T-cell (primary cell): ENCODE measurements at places on chromosomes 2 and 18. TPM values are rescaled to one million over a fixed set of nuclear protein-coding genes. Genes with fewer than 3 reads are reported as not detected.

MDH1B gene
- total RNA-seq, result 0.35 TPM

GRCh38 chr2:153967248-153967973 is 95.7 kb downstream of the GALNT13 start:
- H3K27ac ChIP-seq, result no peak overlapping the region
- no peaks in the 10 kb centered on the region for H3K36me3 ChIP-seq
- H3K27me3 ChIP-seq, result no peaks in the 10 kb centered on the region
- no peaks in the 10 kb centered on the region for H3K4me1 ChIP-seq
- no peak for DNase-seq

- H3K27me3 ChIP-seq, result peaks cover 12% of the 10 kb centered on the region
- DNase-seq, result no peak
- no peaks in the 10 kb centered on the region for H3K36me3 ChIP-seq
- no peak overlapping the region for H3K4me3 ChIP-seq
- H3K4me1 ChIP-seq, result no peaks in the 10 kb centered on the region
These were observed 110.6 kb downstream of the ZNF532 start for GRCh38 chr18:58975296-58975695.

- DNase-seq, result no peak
- no peak overlapping the region for H3K27ac ChIP-seq
- H3K4me1 ChIP-seq, result peaks cover 18% of the 10 kb centered on the region
- no peak overlapping the region for H3K4me3 ChIP-seq
These were observed 95.1 kb downstream of the INSIG2 start for GRCh38 chr2:118183381-118183780.

GRCh38 chr18:41928581-41928980 is 26.5 kb upstream of the PIK3C3 start:
- H3K36me3 ChIP-seq, result no peaks in the 10 kb centered on the region
- H3K4me1 ChIP-seq, result no peaks in the 10 kb centered on the region
- DNase-seq, result no peak
- H3K4me3 ChIP-seq, result no peak overlapping the region
- no peaks in the 10 kb centered on the region for H3K27me3 ChIP-seq
- no peak overlapping the region for H3K27ac ChIP-seq

DNA sequence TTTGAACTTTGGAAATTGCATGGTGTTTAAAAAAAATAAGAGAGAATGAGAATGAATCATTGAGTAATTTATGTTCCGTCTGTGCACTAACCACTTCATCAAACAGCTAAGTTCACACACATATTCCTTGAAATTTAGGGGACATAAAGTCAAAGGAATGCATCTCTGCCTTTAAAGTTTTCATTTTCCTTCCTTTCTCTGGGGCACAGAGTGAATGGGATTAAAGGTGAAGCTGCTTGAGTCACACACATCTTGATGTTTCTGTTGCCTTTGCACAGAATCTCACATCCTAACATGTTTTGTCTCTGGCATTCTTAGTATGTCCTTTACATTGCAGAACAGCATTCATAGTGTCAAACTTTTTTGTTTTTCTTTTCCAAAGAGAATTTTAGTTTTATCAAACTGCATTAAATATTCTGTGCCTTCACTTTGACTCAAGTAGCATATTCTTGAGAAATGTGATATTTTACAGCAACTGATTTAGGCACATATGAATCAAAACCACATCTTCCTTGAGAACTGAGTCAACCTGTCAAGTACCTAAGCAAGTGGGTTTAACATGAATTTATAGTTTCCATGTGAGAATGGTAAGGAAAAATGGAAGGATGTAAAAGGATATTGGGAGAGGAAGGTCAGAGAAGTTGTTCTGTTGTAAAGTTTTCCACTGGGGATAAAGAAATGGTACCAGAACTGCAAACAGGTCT is 169.1 kb upstream of the THUMPD2 start:
- no peaks in the 10 kb centered on the region for H3K36me3 ChIP-seq
- no peaks in the 10 kb centered on the region for H3K4me1 ChIP-seq
- H3K4me3 ChIP-seq, result no peak overlapping the region
- DNase-seq, result no peak
- no peak overlapping the region for H3K27ac ChIP-seq
- no peaks in the 10 kb centered on the region for H3K27me3 ChIP-seq

GRCh38 chr2:70978341-70979179 is at the start of gene ANKRD53:
Gene ANKRD53 (plus strand): TSS chr2:70978630. CDS start chr2:70978646, 16 bp downstream.
- H3K36me3 ChIP-seq, result no peaks in the 10 kb centered on the region
- DNase-seq, result no peak
- H3K4me3 ChIP-seq, result peak within 1 kb of the TSS; percentile 77
- no peaks in the 10 kb centered on the region for H3K27me3 ChIP-seq
- peaks cover 2% of the 10 kb centered on the region for H3K4me1 ChIP-seq
